ENCODE measurements at places on chromosomes 4 and X.

DNA sequence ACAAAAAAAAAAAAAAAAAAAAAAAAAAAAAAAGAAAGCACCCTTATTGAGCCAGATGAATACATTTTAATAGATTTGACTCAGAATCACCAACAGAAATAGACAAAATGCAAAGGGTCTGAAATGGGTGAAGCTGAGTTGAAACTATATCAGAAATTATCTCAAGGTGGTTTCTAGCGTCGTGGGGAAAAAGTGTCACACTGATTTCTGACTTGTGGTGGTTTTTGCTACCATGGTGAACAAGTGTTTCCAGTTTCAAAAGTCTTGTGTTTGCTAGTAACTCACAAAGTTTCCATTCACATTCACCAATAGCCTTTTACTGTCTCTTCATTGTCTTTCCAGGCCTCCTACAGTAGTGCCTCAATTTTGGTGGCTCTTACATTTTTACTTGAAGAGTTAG, 135.5 kb downstream of the ARHGAP24 start:
- DNase-seq = no peak

- no peak for DNase-seq
These were observed 220.5 kb upstream of the RPS6KA3 start for GRCh38 chrX:20487227-20487626.

GRCh38 chrX:40462795-40463194, 118.0 kb upstream of the ATP6AP2 start:
- no peak for DNase-seq

GRCh38 chrX:14875624-14876023, 2.4 kb downstream of the MOSPD2 start:
- DNase-seq = no peak

DNA sequence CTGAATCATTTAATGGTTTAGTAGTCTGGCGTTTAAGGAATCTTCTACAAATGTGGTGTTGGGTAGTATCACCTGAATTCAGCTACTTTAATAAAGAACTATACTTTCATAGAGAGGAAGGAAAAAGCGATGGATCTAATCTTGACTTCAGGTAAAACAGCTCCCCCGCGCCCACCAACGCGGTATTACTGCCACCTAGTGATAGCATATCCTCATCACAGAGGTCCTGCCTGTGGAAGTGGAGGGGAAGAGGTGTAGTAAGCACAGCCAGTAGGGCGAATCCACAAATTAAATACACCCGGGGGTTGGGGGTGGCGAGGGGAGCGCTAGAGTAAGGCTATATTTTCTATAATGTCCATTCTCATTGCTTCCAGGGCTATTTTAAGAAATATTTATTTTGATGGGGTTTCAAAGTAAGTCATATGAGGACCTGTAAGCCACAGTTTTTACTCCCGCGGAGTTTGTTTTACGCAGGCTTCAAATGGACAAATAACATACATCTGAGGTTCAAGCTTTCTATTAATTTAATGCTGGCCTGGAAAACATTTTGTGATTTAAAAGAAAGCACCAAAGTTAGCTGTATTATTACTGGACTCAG, 8.3 kb upstream of the DAPP1 start:
- DNase-seq = peak; percentile 25

All from stimulated activated CD8-positive, alpha-beta memory T cell treated with anti-CD3 and anti-CD28 coated beads, Interleukin-7, amount 100 ng/mL, for 48 hours (primary cell).